ENCODE measurements at places on chromosomes 16 and 17.

DNA sequence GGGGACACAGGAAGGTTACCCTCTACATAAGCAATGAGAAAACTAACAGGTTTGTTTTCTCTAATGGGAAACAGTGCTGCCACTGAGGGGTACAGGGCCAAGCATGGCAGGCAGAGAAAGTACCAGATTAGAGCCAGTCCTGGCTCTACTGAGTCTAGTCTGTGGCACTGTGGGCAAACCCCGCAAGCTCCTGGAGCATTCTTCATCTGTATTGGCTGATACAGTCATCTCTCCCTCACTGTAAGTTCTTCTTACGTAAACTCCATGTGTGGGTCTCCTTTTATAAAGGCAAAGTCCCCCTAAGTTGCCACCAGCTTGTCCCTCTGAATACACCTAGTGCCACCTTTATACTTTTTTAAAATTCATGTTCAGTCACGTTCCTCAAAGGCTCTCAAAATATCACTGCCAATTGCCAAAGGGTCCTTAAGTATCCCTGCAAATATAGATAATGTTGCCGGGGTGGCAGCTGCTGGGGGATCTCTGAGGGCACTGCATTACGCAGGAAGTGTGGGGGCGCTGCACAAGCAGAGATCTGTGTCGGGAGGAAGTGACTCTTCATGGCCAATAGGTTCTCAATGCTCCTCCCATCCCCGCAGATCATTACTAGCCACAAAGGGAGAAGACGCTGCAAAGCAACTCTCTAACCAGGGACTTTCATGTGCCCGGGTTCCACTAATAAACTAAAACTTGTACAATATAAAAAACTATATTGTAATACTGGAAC, 18.8 kb downstream of the XPO6 start:
- peak; percentile 35 for DNase-seq

DNA sequence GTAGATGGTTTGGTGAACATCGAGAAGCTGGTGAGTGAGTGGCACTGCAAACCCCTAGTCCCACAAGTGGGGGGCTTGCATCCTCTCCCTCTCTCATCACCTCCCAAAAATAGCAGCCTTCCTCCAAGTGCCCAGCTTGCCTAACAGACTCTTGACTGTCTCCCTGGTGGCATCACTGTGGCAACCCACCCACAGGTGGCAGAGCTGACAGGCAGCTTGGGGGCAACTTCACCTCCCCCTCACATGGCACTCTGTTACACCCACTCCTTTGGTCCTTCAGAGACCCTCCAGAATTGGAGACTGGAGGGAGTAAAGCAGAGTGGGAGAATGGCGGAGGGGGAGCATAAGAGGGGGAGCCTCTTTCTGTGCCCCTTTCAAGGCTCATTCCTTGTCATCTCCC, 15.7 kb downstream of the RAPGEFL1 start:
- DNase-seq: no peak

DNA sequence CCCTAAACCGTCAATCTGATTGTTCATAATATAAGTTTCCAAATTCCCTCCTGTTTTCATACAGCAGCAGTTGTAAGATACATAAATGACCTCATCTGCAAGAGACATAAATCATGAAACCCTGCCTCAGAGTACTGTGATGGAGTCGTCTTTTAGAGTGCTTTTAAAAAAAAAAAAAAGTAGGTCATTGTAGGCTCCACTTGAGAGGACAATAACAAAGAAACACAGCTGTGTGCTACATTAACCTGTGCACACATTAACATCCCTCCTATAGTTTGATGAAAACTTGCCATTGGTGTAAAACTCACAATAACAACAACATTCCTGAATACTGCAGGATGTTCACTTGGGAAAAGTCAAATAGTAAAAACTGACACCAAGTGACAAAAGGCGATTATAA, 56.5 kb downstream of the XPO6 start:
- DNase-seq: no peak

- DNase-seq: no peak
Observed at GRCh38 chr16:71230122-71230845, at the start of gene HYDIN. Gene HYDIN (minus strand): TSS chr16:71230722. CDS start chr16:71186895, 43,827 bp downstream.

GRCh38 chr16:12391956-12392355, 411.7 kb downstream of the CPPED1 start:
- DNase-seq: no peak

GRCh38 chr16:2436110-2436509, 6.9 kb downstream of the CCNF start:
- no peak for DNase-seq

- DNase-seq: no peak
Observed at GRCh38 chr17:36647636-36648035, 46.3 kb downstream of the MRM1 start.

GRCh38 chr17:81057079-81057730, 22.3 kb downstream of the BAIAP2 start:
- no peak for DNase-seq

- no peak for DNase-seq
Observed at GRCh38 chr16:68802190-68802589, 41.1 kb upstream of the TANGO6 start.

GRCh38 chr17:72622661-72623433, 469.6 kb downstream of the SLC39A11 start:
- DNase-seq: no peak

GRCh38 chr17:82218349-82219075, 5.9 kb upstream of the CCDC57 start:
- no peak for DNase-seq

DNA sequence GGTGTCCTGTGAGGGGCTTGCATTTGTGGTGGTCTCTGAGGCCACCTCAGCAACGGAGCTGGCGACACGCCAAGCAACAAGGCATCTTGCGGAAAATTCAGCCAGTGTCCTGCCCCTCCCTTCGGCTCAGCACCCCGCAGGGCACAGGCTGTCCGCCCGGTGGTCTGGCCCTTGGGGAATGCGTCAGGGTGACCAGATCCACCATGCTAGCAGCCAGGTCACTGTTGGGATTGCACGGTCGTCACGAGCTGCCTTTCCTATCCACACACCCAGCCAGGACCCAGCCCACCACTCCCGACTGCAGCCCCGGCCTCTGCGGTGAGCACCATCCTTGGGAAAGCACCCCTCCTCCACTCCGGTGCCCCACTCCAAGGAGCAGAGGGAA, 221.2 kb downstream of the NTN1 start:
- DNase-seq: no peak

DNA sequence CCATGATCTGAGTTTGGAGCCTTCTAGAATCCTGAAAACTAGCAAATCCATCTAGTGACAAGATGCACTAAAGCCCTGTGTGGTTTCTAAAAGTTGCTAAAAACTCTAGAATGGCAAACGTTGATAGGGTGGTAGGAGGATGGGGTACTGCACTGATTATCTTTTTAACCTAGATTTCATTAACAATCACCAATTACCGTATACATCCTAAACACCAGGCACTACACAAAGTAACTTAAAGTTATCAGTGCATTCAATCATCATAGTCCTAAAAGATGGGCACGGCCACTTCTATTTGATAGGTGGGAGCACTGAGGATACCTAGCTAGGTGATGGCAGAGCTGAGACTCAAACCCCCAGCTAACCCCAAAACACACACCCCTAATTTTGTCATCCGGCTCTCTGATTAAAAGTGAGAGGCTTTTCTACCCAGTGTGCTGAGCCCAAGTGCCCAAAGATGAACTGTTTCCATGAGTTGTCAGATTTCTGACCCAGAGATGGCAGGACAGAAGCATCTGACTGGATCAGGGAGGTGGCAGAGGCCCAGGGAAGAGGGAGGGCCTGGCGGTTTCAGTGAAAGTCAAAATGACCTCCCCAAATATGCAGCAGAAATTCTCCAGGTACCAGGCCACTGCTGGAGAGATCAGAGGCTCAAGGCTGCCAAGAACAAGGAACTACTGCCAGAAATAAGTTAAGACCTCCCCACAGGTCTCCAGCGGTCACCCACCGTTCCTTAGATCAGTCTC, 396.8 kb downstream of the SOX9 start:
- no peak for DNase-seq

DNA sequence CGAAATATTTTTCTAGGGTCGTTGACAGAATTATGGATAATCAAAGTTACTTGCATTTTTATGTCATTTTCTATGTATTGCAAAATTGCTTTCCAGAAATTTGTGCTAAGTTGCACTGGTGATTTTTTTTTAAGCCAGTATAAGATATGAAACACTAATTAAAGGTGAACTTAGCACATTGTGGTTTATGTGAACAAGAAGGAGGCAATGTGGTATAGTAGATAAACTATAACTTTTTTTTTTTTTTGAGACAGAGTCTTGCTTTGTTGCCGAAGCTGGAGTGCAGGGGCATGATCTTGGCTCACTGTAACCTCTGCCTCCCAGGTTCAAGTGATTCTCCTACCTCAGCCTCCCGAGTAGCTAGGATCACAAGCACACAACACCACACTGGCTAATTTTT, 13.2 kb downstream of the DGKE start:
- DNase-seq: no peak

DNA sequence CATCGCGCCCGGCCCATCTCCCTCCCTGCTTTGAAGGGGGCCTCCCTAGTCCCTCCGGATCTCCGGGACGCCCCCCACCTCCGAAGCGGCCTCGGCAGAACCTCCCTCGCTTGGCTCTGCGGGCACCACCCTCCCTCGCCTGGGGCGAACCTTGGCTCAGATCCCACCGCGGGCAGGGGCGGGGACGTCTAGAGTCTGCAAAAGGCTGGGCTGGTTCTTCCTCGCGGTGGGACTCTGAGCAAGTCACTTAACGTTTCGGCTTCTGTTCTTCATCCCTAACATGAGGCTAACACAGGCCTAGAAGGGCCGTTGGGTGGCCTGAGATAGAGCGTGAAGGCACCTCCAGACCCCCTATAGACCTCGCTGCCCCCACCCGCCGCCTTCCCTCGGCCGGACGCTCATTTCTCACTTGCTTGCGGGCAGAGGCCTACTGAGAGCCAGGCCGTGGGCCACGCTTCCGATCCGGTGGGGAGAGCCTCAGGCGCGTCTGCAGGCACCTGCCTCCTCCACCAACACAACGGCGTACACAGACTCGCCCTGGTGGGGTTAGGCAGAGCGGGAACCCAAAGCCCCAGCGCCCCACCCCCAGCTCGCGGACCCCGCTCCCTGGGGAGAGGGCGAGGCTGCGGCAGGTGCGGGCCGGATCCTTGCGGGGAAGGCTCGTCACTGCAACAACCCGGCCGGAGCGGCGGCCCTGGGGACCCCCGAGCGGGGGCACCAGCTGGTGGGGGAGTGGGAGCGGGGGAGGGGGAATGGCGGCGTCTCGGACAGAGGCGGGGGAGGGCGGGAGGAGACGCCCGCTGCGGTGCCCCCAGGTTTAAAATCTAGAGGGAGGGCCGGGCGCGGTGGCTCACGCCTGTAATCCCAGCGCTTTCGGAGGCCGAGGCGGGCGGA, 5.4 kb downstream of the MYO1C start:
- peak; percentile 69 for DNase-seq

DNA sequence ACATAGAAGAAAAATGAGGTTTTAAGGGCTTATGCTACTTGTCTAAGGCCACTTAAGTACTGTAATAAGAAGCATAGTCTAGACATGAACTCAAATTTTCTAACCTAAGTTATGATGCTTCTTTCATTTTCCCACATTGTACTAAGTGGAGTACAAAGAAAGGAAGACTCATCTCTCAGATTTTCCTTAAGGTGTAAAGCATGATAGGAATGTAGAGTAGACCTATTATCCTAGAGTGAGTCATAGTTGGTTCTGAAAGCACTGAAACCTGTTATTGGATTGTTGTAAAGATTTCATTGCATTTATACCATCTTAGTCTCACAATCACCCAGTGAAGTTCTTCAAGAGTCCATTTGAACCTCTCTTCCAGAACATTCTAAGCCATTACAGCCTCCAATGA, 343.8 kb downstream of the TOX3 start:
- DNase-seq: no peak

GRCh38 chr16:68078701-68079375, 6.3 kb upstream of the NFATC3 start:
- no peak for DNase-seq

DNA sequence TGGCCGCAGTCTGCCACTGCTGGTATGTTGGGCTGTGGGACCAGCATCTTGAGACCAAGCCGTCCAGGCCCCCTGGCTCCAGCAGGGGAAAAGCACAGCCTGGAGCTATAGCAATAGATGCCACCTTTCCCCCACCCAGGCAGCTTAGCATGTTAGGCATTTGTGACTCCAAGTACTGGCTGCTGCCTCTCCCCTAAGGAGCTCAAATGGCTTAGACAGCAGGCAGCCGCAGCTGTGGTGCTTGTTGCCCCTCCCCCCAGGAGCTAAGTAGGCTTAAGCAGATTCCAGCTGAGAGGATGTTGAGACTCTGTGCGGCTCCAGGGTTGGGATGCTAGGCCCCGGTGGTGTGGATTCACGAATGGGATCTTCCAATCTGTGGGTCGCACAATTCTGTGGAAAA, 88.8 kb upstream of the ANKFN1 start:
- no peak for DNase-seq

DNA sequence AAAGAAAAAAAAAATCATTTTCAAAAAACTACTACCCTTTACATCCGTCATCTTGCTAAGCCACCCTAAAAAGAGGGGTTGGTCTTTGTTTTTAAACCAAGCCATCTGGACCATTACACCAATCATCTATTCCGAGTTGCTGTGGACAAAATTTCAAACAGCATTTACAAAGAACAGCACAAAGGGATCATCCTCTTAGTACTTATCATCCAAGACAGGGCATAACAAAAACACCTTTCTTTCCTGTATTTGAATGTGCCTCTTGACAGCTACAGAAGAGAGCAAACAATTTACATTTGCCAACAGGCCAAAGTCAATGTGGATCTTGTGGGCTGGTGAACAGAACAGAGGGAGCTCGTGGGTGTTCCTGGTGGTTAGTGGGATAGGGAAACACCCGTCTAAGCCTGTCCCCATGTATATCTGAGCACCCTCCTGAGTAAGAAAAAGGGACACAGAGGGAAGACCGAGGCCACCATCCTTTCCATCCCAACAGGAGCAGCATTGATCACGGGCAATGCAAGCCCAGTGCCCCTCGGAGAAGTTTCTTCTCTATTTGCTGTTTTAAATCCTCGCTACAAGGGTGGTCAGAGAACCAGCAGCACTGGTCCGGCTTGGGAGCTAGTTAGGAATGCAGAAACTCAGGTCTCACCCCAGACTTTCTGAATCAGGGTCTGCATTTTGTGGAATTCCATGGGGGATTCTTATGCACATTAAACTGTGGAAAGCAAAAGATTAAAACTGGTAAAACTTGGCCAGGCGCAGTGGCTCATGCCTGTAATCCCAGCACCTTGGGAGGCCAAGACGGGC, 1.9 kb downstream of the SLC39A11 start:
- no peak for DNase-seq

- no peak for DNase-seq
Observed at GRCh38 chr17:19001907-19002590, 2.5 kb downstream of the FAM83G start.

- no peak for DNase-seq
Observed at GRCh38 chr17:19357351-19357750, 5.2 kb downstream of the B9D1 start.

All from GM12891 (cell line).